ENCODE measurements at places on chromosomes 4 and X.
A peak's percentile ranks its signal among the peaks of the same experiment; 100 is the strongest.

DNA sequence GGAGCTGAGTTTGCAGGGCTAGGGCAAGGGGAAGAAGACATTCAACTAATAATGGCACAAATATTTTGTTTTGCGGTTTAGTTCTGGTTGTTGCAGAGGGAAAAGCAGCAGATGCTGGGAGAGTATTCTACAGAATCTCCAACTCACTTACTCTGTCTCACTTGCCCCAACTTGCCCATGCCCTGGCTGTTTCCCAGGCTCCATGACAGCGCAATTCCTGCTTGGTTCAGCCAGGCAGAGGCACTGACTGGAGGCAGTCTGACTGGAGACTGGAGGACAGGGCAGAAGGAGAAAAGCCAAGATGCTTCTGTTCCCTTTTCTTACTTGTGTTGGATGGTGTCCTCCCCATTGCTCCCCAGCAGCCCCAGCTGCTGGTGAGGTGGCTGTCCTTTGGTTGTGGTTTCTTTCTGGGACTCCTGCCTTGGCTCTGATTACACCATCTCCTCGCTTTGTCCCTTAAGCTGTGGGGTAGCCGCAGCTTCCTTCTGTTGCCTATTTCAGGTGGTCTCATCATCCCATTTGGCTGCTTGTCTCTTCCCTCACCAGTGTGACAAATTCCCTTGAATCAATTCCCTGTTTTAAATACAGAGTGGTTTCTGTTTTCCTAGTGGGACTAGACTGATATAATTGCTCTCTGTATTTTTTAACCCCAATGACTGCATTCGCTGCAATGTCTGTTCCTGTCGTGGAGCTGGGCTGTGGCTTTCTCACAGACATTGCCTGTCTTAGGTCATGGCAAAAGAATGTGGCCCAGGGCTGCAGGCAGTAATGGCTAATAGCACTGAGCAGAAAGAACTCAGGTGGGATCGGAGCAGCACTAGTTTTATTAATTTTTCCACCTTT is 24.2 kb upstream of the RASL11B start:
- DNase-seq: no peak

- no peak for DNase-seq
Measured at GRCh38 chrX:39022106-39022505, 220.8 kb downstream of the MID1IP1 start.

- no peak for DNase-seq
Measured at GRCh38 chr4:181083757-181084361, 1159.3 kb upstream of the TENM3 start.

DNA sequence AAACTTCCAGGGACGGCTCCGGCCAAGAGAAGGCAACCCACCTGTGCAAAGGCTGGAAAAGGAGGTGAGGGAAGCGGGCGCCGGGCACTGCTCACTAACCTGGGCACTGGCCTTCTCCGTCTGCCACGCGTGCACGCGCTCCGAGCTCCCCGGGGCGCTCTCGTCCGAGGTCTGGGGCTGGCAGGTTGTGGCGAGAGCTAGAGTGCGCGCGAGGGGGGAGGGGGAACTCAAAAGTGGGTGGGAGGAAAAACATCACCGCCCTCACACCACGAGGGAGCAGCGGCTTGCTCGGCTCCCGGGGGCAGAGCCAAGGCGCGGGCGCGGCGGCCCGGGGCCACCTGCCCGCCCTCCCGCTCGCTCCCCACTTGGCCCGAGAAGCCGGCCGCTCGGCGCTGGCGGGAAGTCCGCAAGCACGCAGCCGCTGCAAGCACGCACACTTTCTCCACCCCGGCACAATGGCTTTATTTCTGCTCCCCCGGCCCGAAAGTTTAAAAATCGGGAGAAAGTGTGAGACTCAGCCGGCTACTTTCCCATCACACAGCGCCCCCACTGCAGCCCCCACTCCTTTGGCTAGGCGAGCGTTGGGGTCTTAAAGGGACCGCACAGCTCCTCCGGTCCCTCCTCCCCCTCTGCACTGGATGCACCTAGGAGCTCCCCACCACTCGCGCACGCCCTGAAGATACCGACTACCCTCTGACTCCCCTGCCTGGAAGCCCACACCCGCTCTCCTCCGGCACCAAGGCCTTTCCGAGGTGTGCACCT is at the start of gene CHRDL1:
TSS of gene CHRDL1 (minus strand) at position 173 of the 762 bp plus-strand sequence. CDS start 3,636 bp downstream, outside the sequence.
- peak; percentile 59 for DNase-seq

DNA sequence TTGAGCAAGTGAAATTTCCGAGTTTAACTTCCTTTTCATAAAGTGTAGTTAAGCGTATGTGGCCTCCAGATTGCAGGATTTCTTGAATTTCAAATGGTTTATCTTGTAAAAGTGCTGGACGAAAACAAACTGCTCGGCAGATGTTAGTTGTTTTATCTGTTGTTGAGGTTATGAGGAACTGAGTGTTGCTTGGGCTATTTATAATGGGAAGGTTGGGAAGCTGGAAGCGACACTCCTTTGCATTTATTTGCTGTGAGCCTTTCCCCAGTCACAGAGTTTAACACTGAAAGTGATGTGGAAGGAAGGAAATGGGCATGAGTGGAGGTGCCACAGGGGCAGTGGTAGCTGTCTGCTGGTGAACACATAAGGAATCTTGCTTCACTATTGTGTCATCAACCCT is 284.9 kb downstream of the PCDH7 start:
- DNase-seq: no peak

GRCh38 chrX:16177260-16177659 is 10.0 kb downstream of the MAGEB17 start:
- no peak for DNase-seq

- DNase-seq: no peak
Measured at GRCh38 chr4:86630629-86631028, 36.5 kb downstream of the PTPN13 start.

DNA sequence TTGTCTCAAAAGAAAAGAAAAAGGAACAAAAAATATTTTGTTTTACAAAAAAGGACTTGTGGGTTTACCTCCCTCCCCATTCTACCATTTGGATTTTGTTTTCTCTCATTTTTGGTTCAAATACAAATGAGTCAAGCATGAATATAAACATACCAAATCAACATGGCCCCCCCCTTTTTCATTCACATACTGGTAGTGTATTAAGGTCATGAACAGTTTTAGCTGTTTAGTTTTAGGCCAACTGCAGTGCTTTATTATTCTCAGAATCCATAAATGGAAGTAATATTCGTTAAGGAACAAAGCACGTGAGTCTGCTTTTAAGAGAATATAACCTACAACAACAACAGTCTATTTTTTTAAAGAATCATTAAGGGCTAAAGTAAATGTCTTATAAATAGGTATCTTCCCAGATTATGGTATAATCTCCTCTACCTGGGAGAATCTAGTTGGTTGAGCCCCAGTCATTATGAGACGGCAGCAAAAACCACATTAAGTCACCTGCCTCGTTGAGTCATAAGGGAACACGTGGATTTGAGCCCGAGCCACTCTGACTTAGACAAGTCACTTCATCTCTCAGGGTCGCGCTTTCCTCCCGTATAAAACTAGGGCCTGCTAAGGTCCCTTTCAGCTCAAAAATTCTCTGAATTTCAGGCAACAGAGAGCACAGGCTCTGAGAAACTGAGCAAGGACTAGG is 26.7 kb downstream of the BCLAF3 start:
- no peak for DNase-seq

DNA sequence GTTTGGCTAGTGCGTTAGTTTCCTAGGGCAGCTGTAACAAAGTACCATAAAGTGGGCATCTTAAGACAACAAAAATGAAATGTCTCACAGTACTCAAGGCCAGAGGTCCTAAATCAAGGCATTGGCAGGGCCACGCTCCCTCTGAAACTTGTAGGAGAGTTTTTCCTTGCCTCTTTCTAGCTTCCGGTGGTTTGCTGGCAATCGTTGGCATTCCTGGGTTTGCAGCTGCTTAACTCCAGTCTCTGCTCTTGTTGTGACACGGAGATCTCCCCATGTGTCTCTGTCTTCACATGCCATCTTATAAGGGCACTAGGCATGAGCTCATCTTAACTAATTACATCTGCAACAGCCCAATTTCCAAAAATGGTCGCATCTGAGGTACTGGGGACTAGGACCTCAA is 362.0 kb upstream of the BOD1L1 start:
- DNase-seq: no peak

- peak; percentile 16 for DNase-seq
Measured at GRCh38 chr4:74944354-74944793, 11.5 kb downstream of the PARM1 start.

DNA sequence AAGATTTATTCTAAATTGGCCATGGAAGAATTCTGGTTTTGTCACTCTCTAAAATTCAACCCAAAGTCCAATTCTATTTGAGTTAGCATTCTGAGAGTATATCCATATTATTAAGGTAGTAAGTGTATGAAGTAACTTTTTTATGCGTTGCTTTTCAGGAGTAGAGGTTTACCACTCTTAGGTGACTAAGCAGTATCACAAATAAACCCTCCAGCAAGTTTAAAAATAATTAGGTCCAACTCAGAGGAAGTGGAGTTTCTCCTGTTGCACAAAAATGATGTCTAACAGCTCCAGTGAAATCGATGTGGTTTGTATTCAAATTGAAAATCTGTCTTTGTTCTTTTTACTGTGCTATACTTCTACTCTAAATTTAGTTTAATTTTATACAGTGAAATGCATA is 6.6 kb downstream of the SCML1 start:
- no peak for DNase-seq

DNA sequence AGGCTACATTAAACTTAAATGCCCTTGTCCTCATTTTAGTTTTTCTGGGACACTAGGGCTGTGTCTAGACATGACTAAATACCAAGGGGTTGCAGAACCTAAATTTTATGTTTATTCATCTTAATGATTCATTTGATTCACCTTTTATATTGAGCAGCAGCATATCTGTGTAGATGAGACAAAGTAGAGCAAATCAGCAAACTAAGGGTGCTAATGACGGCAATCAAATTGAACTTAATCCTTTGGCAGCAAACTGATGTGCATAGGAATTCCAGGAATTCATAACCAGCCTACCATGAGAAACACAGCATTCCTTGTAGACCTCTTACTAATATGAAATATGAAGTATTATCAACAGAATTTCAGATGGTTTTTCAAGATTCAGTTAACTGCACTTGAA is 25.1 kb downstream of the EPHA5 start:
- no peak for DNase-seq

DNA sequence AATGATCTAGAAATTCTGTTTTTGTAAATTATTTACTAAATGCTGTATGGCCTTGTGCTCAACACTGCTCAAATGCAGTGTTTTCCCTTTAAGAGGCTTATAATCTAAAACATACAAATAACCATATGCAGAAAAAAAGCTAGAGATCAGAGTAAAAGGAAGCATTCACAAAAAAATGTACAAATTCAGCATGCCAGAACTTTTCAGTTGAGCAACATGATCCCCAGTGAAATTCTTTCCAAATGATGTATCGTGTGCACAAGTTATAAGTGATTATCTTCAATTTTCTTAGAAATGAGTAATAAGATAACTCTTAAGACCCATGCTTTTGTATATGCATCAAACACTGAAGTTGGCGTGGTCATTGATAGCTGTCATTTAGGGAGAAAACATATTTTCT is 5.0 kb downstream of the GPC3 start:
- no peak for DNase-seq

- DNase-seq: no peak
Measured at GRCh38 chr4:5828005-5828391, 64.9 kb downstream of the CRMP1 start.

DNA sequence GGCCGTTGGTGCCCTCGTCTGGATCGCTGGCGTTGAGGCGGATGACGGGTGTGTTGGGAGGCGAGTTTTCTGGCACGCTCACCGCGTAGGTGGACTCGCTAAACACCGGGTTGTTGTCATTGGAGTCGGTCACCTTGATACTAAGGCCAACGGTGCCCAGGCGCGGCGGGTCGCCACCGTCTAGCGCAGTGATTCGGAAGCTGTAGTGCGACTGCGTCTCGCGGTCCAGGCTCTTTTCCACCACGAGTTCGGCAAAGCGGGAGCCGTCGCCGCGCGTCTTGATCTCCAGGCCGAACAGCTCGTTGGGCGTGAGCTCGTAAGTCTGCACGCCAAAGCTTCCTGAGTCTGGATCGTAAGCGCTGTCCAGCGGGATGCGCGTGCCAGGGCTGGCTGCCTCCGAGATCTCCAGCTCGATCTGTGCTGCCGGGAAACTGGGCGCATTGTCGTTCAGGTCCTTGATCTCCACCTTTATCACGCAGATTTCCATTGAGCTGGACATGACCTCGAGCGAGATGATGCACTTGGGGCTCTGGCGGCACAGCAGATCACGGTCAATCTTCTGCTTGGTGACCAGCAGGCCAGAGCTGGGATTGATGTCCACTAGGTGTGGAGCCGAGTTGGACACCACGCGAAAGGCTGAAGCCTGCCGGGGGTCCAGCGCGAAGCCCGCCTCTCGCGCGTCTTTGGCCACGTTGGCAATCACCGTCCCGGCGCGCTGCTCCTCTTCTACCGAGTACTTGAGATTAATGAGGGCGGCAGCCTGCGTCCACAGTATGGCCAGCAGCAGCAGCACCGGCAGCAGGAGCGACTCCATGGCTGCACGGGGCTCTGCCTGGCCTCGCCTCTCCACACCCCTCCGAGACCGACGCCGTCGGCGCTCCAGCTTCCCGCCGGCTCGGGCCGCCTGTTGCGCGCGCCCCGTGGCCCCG is 2.0 kb downstream of the PCDH19 start:
- no peak for DNase-seq

DNA sequence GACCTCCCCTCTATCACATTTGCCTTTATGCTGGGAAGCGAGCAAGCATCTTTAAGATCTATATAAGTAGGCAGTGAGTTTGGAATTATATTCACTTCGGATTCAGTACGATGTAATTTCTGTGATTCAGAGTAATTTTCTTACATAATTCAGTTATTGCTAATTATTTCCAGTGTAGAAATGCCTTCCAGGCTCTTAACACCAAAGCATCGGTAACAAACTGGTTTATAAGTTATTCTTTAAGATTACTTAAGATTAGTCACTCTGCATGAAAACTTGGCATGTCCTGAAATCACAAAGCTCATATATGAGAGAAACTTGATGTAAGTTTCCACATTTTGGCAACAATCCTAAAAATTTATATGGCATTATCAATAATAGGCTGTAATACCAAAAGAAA is 120.8 kb downstream of the ADAMTS3 start:
- no peak for DNase-seq

DNA sequence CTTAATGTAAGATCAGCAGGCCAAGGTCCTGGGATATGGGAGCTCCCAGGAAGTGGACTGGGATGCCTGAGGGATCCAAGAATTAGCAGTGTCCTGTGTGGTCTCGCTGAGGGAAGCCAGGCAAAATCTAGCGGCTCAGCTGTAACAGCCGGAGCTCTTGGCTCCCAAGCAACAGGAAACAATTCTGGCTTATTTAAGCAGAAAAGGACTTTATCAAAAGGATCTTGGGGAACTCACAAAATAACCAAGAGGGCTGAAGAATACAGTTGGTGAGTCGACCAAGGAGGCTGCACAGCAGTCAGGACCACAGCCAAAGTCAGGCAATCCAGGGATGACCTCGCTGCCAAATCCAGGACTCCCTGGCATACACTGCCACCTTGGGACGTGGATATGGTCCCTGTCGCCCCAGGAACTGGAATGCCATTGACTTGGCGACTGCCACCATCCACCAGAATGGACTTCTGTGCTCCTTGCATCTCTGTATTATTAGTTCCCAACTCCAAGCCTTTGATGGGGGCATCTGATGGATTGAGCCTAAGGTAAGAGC is 165.3 kb upstream of the BCOR start:
- DNase-seq: no peak

GRCh38 chr4:88818631-88819470 is 121.2 kb upstream of the NAP1L5 start:
- peak; percentile 54 for DNase-seq

- no peak for DNase-seq
Measured at GRCh38 chrX:69229436-69229835, 64.2 kb upstream of the PJA1 start.

Measured in NCI-H774 (cell line).